T-helper 2 cell treated with Interferon-gamma antibody and Interleukin-4, amounts not matched to agents 100 ng/mL and 5 ng/mL, for 36 hours (primary cell): ENCODE measurements at places on chromosomes 7 and 10. TPM values are rescaled to one million over a fixed set of nuclear protein-coding genes. Genes with fewer than 3 reads are reported as not detected.

Gene STAMBPL1
- total RNA-seq: 39.4 and 39.5 TPM in 2 replicates

Gene RNF133
- total RNA-seq: not detected in 2 replicates

Gene CFAP58
- total RNA-seq: 0.39 and 0.55 TPM in 2 replicates

Gene CRPPA
- 1.1 and 1.2 TPM in 2 replicates for total RNA-seq

Gene PRSS37
- total RNA-seq: not detected in 2 replicates

Gene CALML5
- total RNA-seq: not detected in 2 replicates

Gene HMX2
- not detected in 2 replicates for total RNA-seq

Gene WIPF3
- total RNA-seq: not detected in 2 replicates

Gene NOBOX
- not detected in 2 replicates for total RNA-seq
